ENCODE measurements at places on chromosomes 16 and 17.

DNA sequence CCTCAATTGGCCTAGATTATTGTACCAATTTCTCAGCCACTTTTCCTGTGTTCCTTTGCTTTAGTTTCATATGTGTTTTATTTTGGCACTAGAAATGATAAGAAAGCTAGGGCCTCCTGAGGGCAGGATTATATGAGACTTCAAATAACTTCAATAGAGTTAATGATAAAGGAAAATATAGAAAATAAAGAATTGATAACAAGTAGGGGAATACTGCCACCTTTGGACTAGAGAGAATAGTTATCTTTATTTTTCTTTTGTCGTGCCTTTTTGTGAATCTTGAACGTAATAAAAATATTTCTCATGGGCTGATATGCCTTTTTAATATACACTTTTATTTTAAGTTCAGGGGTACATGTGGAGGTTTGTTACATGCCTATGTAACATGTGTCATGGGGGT is 29.3 kb upstream of the RBL2 start:
- no peak for DNase-seq

DNA sequence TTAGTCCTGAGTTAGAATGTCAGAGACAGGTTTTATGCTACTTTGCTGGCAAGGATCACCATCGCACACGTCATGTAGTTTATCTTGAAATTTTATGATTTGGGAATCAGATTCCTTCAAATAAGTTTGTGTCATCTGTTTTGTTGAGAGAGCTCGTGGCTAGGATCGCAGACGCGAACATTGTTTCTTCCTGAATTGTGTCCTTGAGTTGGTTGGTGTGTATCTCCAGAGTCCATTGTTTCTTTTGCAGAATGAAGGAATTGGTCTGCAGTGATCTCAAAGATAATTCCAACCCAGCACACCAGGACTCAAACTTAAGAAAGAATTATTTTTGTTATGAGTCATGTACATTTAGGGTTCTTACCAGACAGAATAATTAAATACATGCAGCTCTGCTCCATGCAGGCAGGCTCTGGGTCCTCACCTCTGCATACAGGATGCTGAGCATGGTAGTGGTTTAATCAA is 51.6 kb downstream of the PRKCA start:
- DNase-seq = no peak

GRCh38 chr16:87437911-87438610 is 45.9 kb downstream of the MAP1LC3B start:
- no peak for DNase-seq

DNA sequence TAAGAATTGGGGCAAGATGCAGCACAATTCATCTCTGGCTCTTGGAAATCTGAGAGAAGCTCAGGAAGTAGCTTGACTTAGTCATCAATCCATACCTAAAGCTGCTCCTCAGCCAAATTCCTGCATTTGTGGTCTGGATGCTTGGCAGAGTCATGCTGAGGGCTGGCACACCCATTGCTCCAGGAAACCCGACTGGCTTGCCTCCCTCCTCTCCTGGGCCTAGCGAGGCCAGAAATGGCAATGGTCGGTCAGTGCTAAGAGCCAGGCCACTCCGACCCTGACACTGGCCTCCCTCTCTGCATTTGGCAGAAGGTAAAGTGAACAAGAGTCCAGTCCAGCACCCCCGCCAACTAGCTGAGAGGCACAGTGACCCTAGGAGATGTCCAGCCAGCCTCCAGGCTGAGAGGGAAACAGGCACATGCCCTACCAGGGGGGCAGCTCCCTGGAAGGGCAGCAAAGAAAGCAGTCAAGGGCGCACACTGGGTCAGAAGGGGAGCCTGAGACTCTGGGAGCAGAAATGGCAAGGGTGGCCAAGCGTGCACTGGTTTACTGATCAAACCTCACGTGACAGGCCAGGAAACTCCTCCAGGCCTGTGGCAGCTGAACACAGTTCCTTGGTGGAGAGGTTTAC is 10.0 kb downstream of the POLDIP2 start:
- no peak for DNase-seq

DNA sequence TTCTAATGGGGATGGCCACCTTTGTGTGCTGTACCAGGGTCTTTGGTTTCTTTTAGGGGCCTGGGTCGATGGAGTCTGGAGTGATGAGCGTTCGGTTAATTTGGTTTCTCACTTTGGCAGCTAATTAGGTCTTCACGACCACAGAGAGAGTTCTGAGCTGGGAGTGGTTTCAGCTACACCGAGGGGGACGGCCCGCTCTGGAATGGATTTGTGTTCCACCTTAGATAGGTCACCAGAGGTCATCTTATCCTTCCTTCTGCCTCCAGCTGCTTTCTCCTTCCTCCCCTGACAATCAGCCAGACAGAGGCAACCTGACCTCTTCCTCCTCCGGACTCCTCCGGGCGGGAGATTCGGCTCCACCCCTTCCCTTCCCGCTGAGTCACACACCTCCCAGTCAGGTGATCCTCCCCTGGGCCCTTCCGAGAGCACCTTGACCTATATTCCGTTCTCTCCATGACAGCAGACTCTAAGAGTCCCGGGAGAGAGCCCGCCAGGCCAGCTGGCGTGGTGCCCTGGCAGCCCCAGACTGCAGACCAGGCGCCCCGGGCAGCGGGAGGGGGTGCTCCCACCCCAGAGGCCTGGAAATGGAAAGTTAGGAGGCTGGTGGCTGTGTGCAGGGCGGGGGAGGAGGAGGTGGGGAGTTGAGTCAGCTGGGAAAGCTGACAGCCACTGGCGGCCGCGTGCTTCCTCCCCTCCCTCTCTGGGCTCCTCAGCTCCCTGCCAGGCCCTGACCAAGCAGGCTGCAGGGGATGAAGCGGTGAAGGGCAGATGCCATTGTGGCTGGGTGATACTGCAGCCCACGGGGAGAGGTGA is 44.7 kb downstream of the CHD9 start:
- peak; percentile 28 for DNase-seq

- DNase-seq = no peak
Measured at GRCh38 chr16:14146445-14146844, 75.3 kb downstream of the MRTFB start.

DNA sequence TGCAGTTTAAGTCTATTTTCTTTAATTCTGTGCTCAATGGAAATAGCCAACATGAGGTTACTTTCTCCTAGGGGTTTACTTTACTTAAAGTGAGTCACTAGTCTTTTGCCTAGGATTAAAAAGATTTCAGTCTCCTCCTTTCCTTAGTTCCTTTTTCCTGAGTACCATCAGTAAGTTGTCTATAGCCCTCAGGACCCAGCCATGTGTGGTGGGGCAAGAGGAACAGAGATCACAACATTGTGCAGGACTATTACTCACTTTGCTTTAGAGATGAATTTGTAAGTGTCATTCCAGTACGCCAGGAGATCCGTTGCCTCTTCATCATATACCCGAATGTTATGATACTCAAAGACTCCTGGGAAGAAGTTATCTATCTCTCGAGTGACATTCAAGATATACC is 27.7 kb upstream of the CORO6 start:
- no peak for DNase-seq

- no peak for DNase-seq
Measured at GRCh38 chr17:60442271-60443173, 20.2 kb downstream of the CHCT1 start.

DNA sequence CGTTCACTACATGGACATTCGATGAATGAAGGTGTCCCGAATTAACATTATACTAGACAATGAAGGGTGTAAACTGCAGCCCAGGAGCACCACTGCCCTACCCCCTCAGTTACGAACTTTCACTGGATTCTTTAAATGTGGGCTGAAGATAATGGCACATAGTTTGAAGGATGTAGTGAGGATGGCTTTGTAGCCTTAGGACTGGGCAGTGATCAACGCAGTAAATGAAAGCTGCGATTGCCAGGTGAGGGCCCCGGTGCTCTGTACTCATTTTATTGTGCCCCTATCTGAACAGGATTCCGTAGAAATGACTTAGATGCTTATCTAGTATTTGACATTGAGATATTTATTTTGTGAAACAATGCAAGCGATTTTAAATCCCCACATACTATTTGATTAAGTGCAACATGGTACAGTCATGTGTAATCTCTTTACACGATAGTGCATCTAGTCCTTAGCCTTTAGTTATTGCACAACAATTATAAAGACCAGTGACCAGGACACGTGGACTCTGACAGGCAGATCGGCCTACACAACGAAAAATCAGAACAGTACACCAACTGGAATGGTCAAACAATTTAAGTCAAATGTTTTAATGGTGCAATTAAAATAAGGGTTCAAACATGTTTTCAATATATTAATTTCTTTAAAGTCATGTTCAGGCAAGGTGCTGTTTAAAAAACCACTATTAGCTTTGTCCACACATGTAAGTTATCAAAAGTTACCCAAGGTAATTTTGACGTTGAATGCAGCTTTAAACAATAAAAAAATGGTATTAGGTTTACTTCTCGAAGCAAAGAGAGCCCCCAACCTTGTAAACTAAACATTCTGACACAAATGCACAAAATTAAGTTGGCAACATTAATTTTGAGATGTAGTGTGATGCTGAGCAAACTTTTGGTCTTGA is 17.4 kb upstream of the ERN1 start:
- DNase-seq = no peak

DNA sequence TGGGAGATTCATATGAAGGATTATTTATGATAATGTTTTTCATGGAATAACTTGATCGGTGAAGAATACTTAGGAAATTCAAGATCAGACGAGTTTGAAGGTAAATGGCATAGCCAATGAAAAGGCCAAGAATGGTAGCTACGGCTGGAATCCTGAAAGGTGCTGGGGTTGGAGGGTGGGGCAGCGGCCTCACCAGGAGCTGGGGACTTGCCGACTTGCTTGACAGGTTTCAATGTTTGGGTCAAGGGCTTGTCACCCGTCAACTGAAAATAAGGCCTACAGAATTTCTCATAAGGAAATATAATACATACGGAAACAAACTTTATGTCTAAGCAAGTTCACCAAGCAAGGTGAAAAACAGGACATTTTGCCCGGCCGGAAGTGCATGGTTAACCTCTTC is 9.9 kb downstream of the CRYM start:
- no peak for DNase-seq

- DNase-seq = no peak
Measured at GRCh38 chr17:345992-346785, 6.4 kb downstream of the RPH3AL start.

DNA sequence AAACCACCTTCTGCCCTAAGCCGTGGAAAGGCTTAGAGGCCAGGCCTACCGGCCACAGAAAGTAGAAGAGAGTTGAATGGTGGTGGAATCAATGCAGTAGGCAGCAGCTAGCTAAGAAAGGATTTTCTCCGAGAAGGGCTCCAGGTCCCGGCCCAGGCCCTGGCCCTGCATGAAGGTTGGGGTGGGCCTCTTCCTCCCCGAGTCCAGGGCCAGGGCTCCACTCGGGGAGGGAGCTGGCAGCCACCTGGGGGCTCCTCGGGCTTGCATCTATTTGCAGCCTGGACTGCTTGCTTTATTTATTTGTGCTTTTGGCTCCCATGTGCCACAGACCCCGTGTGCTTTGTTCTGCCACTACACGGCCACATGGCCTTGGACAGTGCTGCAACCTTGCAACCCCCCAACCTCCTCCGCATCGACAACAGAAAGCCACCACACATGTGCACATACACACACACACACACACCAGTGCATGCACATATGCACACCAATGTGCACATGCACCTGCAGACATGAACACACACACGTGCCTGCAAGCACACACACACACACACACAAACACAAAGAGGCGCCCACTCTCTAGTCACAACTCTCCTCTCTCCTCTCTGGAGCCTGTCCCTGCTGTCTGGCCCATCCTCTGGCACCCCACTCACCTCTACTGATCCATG is 96.4 kb upstream of the TNRC6C start:
- DNase-seq = no peak

DNA sequence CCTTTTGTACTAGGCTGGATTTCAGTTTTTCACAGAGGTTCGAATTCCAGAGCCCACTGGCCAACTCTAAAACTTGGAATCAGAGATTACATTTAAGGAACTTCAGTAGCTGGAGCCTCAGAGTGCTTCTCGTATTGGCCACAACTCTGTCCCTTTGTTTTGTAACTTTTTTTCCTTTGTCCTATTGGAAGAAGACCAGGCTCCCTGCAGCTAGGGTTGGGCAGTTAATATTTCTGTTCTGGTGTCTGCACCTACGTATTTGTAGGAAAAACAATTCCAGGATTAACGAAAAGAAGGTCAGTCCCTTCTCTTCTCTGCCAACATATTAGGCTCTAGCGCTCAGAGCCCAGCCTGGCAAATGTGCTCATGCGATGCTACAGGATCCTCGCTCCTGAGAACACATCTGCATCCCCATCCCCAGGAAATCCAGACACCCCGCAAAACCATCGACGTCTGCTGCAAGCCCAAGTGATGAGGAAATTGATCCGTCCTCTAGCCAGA is 1.9 kb downstream of the CDH11 start:
- DNase-seq = no peak

- DNase-seq = peak; percentile 58
Measured at GRCh38 chr16:88681084-88681680, 5.1 kb downstream of the SNAI3 start.

- DNase-seq = no peak
Measured at GRCh38 chr17:20927308-20927977, 115.4 kb downstream of the USP22 start.

DNA sequence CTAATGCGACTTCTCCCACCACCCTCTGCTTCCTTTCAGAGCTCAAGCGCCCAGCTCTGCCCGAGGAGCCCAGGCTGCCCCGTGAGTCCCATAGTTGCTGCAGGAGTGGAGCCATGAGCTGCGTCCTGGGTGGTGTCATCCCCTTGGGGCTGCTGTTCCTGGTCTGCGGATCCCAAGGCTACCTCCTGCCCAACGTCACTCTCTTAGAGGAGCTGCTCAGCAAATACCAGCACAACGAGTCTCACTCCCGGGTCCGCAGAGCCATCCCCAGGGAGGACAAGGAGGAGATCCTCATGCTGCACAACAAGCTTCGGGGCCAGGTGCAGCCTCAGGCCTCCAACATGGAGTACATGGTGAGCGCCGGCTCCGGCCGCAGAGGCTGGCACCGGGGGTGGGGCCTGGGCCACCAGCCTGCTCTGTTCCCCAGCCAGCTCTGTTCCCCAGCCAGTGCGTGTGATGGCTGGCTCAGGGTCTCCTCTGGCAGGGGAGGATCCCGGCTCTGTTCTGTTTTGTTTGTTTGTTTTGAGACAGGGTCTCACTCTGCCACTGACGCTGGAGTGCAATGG is 18.7 kb downstream of the CRISPLD2 start:
- no peak for DNase-seq

- DNase-seq = no peak
Measured at GRCh38 chr16:69553332-69553731, 12.4 kb upstream of the NFAT5 start.

GRCh38 chr17:42068979-42069378 is 18.6 kb upstream of the C17orf113 start:
- no peak for DNase-seq

Data from activated naive CD4-positive, alpha-beta T cell treated with anti-CD3 and anti-CD28 coated beads, Interleukin-2, amount 50 U/mL, for 16 hours (primary cell).